Iris pigment epithelial cell (primary cell): ENCODE measurements at places on chromosomes 4 and X.

DNA sequence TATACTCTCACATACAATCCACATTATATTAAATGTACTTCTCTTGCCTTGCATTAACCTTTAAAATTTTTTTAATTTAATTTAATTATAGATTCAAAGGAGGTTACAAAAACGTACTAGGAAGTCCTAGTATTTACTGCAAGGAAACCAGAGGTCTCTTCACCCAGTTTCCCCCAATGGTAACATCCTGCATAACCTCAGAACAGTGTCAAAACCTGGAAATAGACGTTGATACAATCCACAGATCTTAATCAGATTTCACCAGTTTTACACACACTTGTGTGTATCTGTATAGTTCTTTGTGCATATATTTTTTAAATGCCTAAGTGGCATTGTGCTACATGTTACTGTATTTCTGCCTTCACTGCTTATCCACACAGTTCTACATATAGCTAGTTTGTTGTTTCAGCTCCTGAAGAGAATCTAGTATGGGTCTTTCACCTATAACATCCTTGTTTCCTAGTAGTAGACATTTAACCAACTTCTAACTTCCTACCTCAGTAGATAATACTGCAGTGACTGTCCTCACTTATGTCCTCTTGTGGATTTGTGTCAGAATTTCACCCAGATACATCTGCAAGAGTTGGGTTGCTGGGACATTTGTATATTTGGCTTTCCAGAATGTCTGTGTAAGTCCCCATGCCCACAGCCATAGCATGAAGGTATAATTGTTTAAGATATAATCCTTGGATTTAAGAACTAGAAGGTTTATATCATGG is 103.2 kb downstream of the NFKB1 start:
- DNase-seq = no peak

DNA sequence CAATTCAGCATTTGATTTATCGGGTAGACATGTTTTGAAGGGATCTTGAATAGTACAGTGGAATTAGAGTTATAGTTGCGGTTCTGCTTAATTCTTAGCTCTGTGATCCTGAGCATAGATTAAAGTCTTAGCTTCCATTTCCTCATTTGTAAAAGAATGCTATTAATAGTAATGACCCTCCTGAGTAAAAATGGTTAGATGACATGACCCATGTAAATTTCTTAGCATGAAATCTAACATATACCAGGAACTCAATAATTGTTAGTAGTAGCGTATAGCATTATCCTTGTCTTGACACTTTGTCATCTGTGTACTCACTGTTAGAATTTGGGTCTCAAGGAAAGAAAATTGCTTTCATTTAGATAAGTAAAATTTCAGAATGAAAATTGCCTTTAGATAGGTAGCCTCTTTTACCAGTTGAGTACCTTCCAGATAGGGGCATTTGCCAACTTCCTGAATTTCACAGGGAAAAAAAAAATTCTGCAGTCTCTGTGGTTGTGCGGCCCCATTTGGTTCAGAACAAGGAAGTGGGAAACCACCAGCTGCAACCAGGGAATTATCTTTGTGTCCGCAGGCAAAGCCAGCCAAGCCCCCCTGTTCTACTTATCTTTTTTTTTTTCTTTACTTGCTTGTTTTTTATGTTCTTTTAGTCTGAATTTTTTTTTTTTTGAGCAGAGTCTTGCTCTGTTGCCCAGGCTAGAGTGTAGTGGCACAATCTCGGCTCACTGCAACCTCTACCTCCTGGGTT is 86.9 kb downstream of the TMEM164 start:
- peak; percentile 30 for DNase-seq

GRCh38 chr4:26402458-26402857 is 81.6 kb downstream of the RBPJ start:
- no peak for DNase-seq

- DNase-seq = no peak
Measured at GRCh38 chr4:38873290-38873944, 5.8 kb downstream of the FAM114A1 start.

DNA sequence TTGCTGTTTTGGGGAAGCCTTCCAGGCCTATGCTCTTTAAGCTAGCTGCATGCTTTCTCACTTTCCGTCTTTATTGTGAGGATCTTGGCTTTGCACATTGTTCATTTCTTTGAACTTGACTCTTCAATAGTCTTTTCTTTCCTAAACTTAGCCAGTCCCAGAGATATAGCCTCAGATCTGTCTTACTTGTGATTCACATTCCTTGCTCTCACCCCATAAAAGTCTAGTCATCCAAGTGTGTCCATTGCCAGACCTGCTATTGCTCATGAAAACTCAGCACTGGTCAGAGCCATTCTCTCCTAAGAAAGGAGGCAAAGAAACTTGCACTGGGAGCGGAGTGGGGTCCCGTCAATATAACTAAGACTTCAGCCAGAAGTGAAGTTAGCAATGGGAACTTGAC is 275.0 kb upstream of the CTSO start:
- DNase-seq = no peak

- DNase-seq = peak; percentile 32
Measured at GRCh38 chrX:39972340-39972739, 125.4 kb downstream of the BCOR start.

DNA sequence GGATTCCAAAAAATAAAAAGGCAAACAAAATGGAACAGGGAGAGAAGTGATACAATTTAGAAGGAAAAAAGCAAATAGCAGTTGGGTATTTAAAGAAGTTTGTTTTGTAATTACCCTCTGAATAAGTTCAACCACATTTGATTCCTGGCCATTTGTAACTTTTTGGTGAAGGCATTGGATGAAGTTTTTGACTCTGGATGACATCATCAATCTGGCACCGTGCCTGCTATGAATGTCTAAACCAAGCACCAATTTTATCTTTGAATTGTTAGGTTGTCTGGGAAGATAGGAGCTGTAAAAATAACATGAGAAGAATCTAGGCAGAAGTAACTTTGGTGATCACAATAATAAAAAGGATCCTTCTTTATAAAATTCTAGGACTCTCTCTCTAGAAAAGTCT is 29.5 kb downstream of the TMPRSS11A start:
- DNase-seq = peak; percentile 9

DNA sequence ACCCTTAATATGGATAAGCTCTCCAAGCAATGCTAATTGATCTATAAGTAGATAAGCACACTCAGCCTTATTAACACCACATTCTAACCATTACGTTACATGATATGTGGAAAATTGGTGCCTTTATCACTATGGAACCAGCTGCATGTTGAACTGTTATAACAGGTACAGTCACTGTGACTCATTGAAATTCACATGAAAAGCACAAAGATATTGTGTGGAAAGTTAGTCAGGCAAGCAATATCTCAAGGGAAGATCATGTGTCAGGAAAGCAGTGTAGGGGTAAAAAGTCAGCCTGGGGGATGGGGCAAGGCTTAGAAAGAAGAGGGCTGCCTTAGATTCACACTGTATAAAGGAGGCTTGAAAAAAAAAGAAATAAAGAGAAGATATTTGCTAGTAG is 313.7 kb upstream of the SMIM31 start:
- DNase-seq = peak; percentile 69

DNA sequence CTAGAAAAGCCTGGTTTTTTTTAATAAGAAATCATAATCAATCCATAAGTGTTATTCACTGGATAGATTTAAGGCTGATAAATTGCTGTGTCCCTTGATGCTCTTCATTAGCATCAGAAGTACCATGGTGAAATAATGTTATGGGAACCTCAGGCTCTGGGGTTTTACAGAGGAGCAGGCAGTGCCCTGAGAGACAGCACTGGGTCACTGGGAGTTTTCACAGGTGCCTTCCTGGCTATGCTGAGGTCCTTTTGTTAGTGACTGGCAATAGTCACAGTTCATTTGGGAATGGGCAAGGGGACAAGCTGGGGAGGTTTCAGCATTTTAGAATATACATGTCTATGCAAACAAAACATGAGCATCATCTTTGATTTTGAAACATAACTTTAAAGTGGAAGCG is 38.6 kb downstream of the ANK2 start:
- no peak for DNase-seq

DNA sequence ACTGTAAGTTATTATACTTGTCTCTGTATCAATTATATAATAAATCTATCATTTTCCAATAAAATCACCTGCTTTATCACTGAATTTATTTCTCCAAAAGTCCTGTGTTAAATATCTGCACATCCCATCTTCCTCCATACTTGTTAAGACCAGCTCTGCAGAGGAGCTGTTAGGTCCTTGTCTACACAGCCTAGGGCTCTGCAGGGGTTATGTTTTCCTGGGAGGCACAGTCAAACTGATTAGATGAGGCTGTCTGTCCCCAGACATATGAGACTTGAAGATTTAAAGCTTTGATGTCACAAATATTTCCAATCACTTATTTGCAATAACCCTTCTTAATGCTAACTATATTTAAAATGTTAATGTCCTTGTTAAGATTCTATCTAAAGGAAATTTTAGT is 446.8 kb downstream of the TRAM1L1 start:
- no peak for DNase-seq

DNA sequence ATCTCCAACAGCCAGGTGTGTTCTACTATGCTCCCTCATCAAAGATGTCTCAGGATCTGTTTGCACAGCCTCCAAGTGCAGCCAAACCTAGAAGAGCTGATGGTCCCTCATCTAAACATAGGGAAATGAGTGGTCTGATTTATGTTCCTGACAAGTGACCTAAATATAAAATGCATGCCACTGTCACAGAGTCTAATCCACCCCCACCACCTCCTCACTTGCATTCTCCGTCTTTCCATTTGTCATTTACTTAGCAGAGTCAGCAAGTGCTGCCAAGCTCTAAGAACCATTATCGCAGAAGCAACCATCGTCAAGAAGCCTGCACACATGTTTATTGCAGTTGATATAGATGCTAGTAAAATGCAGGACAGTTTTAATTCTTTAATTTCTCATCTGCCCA is 33.1 kb upstream of the VCX3A start:
- no peak for DNase-seq

GRCh38 chr4:2299794-2300193 is 37.9 kb upstream of the MXD4 start:
- no peak for DNase-seq

- no peak for DNase-seq
Measured at GRCh38 chr4:81845273-81845672, 373.6 kb upstream of the RASGEF1B start.

GRCh38 chr4:115770046-115770543 is 656.7 kb upstream of the NDST4 start:
- no peak for DNase-seq

DNA sequence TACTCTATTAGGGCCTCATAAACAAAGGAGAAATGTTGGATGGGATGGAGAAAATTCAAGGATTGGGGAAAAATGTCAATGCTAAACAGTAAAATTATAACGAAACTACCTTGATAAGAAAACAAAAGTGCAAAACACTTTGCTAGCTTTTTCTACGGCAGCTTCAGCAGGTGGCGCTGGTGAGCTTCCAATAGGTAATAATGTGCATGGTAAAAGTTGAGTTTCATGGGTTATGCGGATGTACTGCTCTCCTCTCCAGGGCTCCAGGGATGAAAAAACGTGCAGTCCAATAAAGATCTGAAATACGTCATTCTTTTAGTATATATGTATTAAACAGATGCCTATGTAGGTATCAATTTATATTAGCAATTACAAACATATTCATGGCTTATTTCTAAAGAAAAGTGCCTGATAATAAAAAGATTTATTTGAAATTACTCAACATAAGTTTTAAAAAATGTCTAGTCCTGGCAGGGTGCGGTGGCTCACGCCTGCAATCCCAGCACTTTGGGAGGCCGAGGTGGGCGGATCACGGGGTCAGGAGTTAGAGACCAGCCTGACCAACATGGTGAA is 239.6 kb downstream of the GRXCR1 start:
- peak; percentile 63 for DNase-seq

GRCh38 chr4:20042769-20043168 is 208.9 kb upstream of the SLIT2 start:
- DNase-seq = peak; percentile 12

- DNase-seq = peak; percentile 87
Measured at GRCh38 chr4:113971706-113972360, 7.6 kb downstream of the ARSJ start.

DNA sequence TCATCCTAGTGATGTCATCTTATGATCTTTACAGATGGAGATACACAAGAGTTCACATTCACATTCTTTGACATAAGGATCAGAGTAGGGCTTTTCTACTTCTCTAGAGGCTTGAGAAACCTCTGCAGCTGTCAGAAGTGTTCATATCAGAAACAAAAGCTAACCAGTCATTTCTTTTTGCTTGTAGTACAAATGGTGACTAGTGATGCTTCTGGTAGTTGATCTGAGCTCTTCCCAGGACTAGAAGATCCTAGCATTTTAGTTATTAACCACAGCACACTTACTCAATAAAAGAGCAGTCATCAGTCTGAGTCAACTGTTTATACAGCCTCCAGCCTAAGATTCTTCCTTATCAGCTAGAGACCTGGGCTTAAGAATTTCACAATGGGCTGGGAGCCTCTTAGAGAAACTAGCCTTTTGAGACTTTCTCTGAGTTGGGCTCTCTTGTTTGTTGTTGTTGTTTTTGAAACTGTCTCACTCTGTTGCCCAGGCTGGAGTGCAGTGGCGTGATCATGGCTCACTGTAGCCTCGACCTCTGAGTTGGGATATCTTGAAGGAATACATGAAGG is 84.1 kb downstream of the TMEM164 start:
- DNase-seq = peak; percentile 95

GRCh38 chr4:37066159-37066558 is 178.4 kb upstream of the NWD2 start:
- DNase-seq = no peak

DNA sequence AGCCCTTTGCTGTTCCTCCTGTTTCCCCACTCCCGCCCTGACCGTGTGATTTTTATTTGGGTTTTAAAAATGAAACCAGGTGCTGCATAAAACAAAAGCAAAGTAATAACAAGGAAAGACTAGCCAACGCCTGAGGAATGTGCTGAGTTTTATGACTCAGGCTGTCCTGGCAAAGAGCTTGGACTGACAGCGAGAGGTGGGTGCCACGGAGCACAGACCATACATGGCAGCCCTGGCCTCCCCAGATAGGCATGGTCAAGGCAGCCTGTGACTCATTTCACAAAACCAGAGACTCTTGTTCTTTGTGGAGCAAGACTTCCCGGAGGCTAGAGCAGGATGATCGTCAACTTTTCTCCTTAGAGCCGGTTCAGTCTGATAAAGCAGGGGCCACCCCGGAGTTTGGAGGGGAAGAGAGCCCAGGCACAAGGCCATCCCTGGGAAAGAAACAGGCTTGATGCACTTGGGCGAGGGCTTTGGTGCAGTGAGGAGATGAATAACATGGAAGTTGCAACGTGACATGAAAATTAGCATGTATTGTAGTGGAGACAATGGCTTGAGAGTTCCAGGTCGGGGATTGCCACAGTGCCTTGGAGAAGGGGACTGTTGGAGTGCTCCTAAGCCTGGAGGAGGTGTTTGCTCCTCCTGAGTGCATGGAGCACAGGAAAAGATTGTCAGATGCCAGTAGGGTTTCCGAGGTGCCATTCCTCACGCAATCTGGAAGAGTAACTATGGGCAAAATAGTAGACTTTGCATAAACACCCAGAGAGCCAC is 54.8 kb downstream of the C4orf51 start:
- peak; percentile 98 for DNase-seq

- no peak for DNase-seq
Measured at GRCh38 chr4:113325876-113326615, 276.6 kb downstream of the ANK2 start.

DNA sequence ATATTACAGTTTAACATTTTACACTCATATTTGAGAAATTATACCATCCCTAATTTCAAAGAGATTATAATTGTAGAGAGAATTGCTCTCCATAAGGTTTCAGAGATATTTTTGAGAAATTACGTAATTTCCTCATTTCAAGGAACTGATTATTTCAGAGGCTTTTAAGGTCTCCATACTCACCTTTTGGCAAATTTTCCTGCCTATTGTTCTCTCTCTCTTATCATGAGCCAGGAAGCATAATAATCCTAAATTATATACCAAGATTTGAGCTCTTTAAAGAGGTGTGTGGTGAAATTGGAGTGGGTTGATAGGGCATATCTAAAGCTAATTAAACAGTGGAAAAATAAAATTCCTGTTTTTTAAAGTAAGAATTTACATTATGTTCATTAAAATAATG is 248.9 kb upstream of the FTHL17 start:
- DNase-seq = no peak
